ENCODE measurements at places on chromosomes 4 and X.

GRCh38 chr4:6716958-6717655 lies 1.1 kb downstream of the BLOC1S4 start:
- no peak for DNase-seq

DNA sequence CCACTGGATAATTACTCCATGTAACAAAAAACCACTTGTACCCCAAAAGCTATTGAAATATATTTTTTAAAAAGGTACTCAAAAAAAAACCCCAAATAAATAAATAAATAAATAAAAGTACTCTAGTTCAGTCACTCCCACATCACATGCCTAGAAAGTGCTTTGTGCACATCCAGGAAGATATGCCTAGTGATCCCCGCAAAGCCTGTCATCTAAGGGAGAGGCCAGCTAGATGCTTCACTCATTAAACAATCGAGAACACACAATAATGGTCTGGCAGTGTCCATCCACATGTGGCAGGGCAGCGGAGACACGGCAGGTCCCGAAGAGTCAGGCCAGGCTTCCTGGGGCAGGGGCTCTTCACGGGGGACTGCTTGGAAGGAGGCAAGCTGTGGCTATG lies 47.6 kb downstream of the RAB33B start:
- no peak for DNase-seq

- no peak for DNase-seq
Measured at GRCh38 chrX:109863811-109864210, 130.8 kb upstream of the ACSL4 start.

GRCh38 chr4:76663824-76664223 lies 228.8 kb downstream of the SHROOM3 start:
- DNase-seq: no peak

DNA sequence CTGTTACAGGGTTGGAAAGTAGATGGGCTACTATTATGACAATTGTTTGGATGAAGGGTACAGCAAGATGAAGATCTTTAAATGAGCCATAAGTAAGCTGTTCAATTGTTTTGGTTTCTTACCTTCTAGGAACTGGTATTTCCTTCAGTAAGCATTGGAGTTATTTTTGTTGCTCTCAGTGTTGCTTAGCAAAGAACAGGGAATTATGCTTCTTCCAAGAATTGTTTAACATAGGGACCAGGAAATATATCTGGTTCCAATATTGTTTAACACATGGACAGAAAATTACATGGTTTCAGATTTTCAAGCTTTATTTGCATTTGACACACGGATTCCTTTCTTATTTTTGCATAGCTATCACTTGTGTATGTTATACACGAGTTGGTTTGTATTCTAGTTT lies 1999.0 kb downstream of the ARAP2 start:
- DNase-seq: no peak

DNA sequence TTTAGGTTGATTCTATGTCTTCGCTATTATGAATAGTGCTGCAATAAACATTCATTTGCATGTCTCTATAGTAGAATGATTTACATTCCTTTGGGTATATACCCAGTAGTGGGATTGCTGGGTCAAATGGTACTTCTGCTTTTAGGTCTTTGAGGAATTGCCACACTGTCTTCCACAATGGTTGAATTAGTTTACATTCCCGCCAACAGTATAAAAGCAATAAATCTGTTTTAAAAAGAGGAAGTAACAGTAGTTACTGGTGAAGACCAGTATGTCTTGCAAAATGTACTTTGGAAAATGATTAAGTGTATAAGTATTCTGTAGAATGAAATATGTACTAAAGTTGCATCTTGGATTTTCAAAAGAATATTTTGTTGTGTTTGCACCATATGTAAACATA lies 77.3 kb downstream of the SHROOM4 start:
- no peak for DNase-seq

DNA sequence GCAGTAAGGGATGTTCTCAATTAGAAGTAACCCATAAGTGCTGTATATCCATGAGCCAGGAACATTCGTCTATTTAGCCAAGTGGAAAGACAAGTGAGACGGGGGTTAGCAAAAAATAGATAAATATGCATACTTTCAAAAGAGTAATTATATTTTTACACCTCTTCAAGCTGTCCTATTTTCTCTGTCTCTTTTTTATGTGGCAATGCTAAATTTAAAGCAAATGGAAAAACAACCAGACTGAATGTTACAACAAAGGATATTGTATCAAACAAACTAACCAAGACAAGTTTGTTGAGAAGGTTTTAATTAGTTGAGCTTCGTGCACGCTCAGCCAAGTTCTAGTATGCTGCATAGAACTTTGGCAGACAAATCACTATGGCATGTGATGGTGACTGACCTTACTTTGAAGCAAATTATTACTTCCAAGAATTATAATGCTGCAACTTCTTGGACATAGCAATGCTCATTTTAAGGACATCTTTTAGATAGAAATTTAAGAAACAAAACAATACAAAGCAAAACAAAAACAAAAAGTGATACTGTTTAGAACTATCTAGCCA lies 61.4 kb upstream of the TMEM150C start:
- no peak for DNase-seq

GRCh38 chrX:332916-333610 lies 14.5 kb upstream of the GTPBP6 start:
- DNase-seq: no peak

DNA sequence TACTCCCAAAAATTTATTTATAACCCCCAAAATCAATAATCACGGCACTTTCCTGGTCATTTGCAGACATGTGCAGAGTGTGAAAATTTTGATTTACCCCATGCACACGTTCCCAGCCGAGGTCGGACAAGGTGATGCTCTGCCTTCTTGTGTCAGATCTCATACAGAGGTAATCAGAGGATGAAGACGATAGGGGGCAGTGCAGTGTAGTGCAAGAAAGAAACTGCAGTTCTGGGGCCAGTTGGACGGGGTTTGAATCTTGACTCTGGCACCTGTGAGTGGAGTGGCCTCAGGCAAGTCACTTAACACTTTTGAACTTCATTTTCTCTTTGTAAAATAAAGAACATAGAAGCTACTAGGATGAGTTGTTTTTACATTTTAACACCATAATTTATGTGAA lies 88.4 kb downstream of the FRMPD3 start:
- DNase-seq: no peak

DNA sequence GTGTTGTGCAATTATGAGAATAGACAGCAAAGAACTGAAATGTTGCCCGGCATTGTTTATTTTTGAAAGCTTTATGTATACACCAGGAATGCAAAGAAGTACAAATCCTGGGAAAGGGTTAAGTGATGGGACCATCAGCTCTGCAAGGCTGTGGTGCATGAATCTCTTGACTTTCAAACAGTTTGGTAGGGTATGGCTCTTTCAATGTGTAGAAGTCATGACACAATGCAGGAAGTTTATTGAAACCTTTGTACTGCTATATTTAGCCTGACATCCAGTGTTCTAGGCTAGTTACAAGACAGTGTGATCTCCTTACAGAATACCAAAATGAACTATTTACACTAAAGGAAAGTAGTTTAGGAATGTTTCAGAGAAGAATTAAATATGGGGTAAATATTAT lies 206.8 kb upstream of the HAND2 start:
- no peak for DNase-seq

DNA sequence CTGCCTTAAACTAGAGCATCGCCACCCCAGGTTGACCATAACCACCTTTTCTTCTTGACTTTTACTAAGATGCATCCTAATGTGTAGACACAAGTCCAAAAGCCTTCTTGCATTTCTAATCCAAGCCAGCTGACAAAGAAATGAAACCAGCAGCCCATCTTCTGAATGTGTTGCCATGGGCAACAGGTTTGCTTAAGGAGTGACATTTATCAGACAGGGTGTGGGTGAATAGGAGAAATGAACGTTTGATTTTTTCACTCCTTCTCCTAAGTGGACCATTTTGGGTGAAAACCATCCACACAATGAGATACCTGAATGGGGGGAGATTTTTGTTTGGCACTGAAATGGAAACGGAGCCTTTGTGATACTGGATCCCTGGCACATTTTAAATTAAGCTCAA lies 72.7 kb upstream of the C4orf50 start:
- no peak for DNase-seq

DNA sequence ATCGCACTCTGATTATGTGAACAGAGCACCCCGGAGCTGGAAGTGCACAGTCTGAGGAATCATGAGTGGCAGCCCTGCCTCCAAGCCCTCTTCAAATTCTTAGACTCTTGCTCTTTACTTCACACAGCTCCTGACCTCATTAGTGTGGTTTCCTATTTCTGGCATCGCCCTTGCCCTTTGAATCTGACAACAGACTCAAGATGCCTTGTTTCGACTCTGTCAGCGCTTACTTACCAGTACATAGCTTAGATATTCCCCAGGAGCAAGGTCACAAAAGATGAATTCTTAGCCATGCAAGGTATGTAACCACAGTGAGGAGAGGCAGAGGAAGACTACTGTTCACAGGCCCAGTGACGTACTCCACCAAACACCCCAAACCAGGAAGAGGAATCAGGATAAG lies 167.2 kb downstream of the KDR start:
- DNase-seq: no peak

DNA sequence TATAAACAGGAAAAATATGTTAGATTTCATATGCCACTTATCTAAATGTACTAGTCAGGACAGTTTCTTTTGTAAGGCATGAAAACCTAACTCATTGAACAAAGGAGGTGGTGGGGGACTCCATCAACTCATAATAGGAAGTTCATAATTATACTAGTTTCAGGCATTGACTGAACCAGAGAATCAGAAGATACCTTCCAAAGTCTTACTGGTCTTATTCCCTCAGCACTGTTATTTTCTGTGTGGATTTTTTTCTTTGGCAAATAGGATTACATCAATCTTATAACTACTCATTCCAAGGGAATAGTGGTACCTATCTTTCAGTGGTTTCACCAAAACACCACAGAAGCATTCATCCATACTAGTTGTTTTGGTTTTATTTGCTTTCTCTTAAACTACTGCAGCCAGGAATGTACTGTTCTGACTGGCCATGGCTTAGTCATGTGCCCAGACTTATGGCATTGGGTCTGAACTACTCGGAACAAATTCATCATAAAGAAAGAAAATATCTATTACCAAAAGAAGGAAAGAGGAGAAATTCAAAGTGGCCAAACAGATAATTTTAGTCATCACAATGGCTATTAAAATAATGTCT lies 273.9 kb downstream of the ARAP2 start:
- no peak for DNase-seq

GRCh38 chr4:40992472-40993295 lies 221.7 kb downstream of the APBB2 start:
- no peak for DNase-seq

DNA sequence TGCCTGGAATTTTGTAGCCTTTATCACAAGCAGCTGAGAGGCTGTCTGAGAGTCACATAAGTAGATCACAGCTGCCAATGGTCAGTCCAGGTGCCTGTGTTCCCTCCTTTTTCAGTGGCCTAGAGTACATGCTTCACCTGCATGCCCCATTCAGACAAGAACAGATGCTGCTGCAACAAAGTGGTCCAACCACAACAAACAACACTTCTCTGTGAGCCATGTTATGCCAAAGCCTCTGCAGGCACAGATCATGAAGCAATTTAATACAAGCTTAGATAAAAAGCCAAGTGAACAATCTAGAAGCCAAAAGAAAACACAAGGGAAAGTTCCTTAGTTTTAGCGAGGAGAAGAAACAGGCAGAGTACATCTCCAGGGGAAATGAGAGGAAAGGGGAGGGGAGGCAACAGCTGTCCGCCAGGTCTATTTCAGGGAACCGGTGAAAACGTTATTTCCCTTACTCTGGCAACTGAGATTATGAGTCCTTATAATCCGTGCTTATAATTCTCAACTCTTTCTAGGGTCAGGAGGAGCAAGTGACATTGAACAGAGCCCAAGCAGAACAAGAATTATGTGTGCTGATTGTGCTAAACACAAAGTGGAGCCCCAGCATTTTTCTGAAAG lies 92.6 kb downstream of the TSPAN5 start:
- DNase-seq: no peak

- no peak for DNase-seq
Measured at GRCh38 chr4:159778298-159778697, 675.4 kb downstream of the RAPGEF2 start.

GRCh38 chr4:69995526-69996016 lies at the start of gene STATH:
Gene STATH, plus strand, starts transcription at chr4:69995966. Its CDS starts 2,472 bp downstream, at chr4:69998438.
- DNase-seq: no peak

GRCh38 chrX:40157228-40158035 lies 59.7 kb upstream of the BCOR start:
- DNase-seq: no peak

GRCh38 chr4:123401271-123402120 lies 4.9 kb downstream of the SPRY1 start:
- DNase-seq: no peak

- DNase-seq: no peak
Measured at GRCh38 chr4:23242962-23243361, 550.2 kb downstream of the GBA3 start.

GRCh38 chrX:28998609-28999135 lies 411.4 kb downstream of the IL1RAPL1 start:
- no peak for DNase-seq

DNA sequence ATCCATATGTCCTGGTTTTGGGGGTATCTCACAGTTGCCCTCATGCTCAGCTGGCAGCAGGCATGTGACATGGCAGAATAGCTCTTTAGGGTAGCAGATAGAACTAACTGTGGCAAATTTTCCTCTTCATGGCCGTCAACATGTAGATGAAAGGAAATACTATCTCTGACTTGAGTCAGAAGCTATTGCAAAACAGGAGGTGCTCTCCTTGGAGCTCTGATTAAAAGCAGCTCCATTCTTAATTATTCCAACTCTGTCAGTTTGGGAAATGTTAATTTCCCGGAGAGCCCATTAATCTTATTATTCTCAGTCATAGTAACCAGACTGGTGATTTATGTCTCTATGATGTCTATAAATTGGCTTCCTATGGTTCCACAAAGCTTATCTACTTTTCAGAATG lies 18.2 kb downstream of the IL13RA1 start:
- no peak for DNase-seq

DNA sequence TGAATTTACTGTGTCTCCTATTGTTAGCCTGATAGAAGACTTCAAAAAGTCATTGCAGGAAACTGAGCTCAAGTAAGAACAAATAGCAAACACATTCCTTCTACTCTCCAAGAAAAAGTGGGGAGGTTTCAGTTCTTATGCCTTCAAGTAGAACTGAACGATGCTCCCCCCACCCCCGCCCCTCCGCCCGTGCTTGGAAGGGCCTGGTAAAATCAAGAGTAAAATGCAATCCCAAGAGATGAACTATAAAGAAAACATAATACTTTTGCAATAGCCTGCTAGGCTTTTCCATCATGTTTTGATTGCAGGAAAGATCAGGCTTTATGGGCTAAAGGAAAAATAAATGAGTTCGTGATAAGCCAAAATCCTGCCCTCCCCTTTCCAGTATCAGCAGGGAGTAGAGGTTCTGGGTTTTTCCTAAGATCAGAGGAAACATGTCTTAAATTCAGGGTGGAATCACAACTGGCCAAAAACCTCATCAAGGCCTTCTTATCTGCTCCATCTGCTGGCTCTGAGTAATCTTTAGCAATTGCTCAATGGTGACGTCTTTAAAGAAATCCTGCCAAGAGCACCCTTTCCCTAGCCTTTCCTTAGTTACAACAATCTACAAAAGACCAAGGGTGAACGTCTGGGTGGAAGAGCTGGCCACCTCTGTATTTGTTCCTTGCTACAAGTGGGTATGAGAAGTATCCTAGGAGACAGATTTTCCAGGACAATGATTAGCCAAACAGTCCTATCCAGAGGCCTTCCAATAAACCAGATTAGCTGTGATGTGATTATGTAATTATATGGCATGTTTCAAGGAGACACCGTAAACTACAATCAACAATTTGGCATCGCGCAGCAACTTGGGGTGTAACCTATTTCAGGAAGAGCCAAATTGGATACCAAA lies 66.3 kb upstream of the FAM9C start:
- DNase-seq: no peak

Measured in activated CD8-positive, alpha-beta memory T cell treated with anti-CD3 and anti-CD28 coated beads for 4 hours (primary cell).